ENCODE measurements at places on chromosomes 5 and 9. TPM values are rescaled to one million over a fixed set of nuclear protein-coding genes. Genes with fewer than 3 reads are reported as not detected.
A peak's percentile ranks its signal among the peaks of the same experiment; 100 is the strongest.

- peak; percentile 19 for DNase-seq
These were observed 275.0 kb downstream of the NR2F1-AS1 start for GRCh38 chr5:93305984-93306383.

- no peak for DNase-seq
These were observed 87.1 kb downstream of the CEMIP2 start for GRCh38 chr9:71681104-71681707.

- DNase-seq = no peak
These were observed 140.6 kb upstream of the TLE4 start for GRCh38 chr9:79431019-79431679.

GRCh38 chr5:94944160-94944559 is 325.7 kb downstream of the SLF1 start:
- DNase-seq = no peak

GRCh38 chr5:151087486-151087885 is 6.7 kb upstream of the TNIP1 start:
- no peak for DNase-seq

DNA sequence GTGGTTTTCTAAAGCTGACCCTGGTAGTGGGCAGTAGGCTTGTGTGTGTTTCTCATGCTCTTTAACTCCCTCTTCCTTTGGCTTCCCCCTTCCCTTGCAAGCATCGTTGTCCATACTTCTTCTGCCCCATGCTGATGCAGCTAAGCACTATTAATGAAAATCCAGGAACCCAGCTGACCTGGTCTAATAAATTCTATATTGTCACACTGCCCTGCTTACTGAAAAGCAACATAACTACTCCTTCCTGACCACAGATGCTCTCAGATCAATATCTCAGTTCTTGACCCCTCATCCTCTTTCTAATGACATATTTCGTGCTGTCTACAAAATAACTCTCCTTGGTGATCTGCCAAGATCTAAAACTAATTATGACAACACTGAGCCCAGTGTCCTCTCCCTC is 405.5 kb downstream of the EFNA5 start:
- DNase-seq = no peak

- DNase-seq = no peak
These were observed 102.6 kb downstream of the XRCC4 start for GRCh38 chr5:83179966-83180365.

- DNase-seq = no peak
These were observed 658 bp downstream of the PCDHGC4 start for GRCh38 chr5:141485321-141486055.

Gene TERT
- total RNA-seq = not detected

Gene SHC3
- total RNA-seq = 1.5 TPM

Gene GFI1B
- total RNA-seq = 0.12 TPM

Gene TMCO6
- 6.4 TPM for total RNA-seq

Gene ADAMTS2
- 22.7 TPM for total RNA-seq

Gene OR2S2
- not detected for total RNA-seq

Measured in left cardiac atrium (tissue), 4 donors.